ENCODE measurements at places on chromosomes 16 and 17.

DNA sequence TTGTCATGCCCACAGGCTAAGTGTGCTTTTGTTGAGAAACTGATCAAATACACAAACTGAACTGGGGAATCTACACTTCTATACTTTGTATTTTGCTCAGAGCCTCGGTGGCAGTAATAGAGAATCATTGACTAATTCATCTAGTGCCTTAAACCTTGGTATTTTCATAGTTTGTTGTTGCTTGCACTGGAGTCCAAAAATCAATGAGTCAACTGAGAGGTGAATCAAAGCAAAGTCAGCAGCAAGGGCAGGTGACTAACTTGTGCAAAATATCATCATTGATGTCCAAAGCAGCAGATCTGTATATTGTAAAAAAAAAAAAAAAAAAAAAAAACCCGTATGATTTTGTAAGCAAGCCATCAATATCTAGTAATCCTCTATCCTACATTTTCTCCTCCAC, 296.4 kb downstream of the MAP2K6 start:
- no peak for DNase-seq

DNA sequence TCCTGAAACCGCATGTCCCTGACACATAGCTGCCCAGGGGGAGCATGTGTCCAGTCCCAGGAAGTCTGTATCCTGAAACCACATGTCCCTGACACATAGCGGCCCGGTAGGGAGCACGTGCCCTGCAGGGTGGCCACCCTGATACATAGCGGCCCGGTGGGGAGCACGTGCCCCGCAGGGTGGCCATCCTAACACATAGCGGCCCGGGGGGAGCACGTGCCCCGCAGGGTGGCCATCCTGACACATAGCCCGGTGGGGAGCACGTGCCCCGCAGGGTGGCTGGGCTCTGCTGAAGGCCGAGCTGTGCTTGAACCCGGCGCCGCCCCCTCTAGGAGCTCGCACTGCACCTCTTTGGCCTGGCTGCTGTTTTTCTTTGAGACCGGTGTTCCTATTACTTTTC, 18.7 kb upstream of the RPL13 start:
- DNase-seq: no peak

GRCh38 chr16:30004811-30005242, 6.0 kb downstream of the DOC2A start:
- DNase-seq: no peak

DNA sequence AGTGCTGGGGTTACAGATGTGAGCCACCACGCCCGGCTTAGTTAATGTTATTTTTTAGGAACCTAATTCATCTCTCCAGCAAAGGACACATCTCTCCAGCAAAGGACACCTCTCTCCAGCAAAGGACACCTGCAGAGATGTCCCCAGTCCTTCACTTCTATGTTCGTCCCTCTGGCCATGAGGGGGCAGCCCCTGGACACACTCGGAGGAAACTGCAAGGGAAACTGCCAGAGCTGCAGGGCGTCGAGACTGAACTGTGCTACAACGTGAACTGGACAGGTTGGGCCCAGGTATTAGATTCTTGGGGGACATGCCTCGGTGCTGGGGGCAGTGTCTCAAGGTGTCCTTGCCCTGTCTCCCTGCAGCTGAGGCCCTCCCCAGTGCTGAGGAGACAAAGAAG, 4.7 kb downstream of the PFAS start:
- peak; percentile 80 for DNase-seq

DNA sequence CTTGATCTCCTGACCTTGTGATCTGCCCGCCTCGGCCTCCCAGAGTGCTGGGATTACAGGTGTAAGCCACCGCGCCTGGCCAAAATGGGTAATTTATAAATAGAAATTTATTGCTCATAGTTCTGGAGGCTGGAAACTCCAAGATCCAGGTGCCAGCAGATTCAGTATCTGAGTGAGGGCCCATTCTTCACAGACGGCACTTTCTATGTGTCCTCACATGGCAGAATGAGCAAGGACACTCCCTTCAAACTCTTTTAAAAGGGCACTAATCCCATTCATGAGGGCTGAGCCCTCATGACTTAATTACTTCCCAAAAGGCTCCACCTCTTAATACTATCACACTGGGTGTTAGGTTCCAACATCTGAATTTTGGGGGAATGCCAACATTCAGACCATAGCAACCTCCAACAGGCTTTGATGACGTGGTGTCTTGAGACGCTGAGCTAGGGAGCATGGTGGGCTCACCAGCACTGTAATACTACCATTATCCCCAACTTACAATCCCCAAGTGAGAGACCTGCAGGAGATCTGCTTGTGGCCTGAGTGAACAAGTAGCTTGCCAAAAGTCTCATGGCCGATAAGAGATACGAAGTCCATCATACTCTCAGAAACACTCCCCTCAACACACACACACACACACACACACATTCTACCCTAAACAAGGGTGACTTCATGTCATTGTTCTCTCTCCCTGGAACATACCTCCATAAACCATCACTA, 8.5 kb downstream of the CMTM4 start:
- no peak for DNase-seq

DNA sequence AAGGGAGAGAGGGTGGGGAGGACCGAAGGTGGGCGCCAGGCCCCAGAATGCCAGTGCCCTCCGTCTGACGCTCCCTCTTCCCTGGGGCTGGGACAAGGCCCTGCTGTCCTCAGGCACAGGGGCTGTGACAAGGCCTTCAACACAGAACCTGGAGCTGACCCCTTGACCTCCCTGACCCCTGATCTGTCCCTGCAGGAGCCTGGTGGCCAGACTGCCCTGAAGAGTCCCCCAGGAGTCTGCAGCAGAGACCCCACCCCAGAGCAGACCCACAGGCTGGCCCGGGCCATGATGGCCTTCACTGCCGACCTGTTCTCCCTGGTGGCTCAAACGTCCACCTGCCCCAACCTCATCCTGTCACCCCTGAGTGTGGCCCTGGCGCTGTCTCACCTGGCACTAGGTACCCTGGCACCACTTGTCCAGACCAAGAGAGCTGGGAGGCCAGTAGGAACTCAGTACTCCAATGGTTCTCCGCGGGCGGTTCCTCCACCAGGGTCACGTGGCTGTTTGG, 2.9 kb downstream of the SERPINF2 start:
- no peak for DNase-seq

DNA sequence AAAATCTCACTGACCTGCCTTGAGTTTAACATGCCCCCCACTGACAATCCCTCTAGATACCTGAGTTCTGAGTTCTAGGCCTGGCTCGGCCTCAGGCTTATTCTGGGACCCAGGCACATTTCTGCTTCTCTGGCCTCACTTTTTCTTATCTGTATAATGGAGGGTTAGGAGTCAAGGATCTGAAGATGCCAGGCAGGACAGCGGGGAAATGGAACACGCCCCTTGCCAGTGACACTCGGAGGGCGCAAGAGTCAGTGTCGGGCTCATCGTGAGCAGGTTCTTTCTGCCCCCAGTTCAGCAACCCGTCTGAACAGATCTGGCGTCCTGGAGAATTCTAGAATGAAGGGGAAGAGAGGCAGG, 567 bp upstream of the MT3 start:
- no peak for DNase-seq

GRCh38 chr17:38545531-38546225, 60.1 kb downstream of the SRCIN1 start:
- DNase-seq: peak; percentile 38

All from endodermal cell (in vitro differentiated cells).